ENCODE measurements at places on chromosomes 11 and 22. TPM values are rescaled to one million over a fixed set of nuclear protein-coding genes. Genes with fewer than 3 reads are reported as not detected.
A peak's percentile ranks its signal among the peaks of the same experiment; 100 is the strongest.

- peaks cover 47% of the 10 kb centered on the region for H3K4me1 ChIP-seq
- H3K27ac ChIP-seq = peak overlapping the region; percentile 92
- no peak for DNase-seq
Observed at GRCh38 chr11:110430267-110431050, 711 bp downstream of the FDX1 start.

GRCh38 chr11:93526641-93527583 lies 16.3 kb downstream of the SMCO4 start:
- H3K4me1 ChIP-seq = peaks cover 74% of the 10 kb centered on the region
- no peaks in the 10 kb centered on the region for H3K27me3 ChIP-seq
- DNase-seq = no peak
- no peak overlapping the region for H3K27ac ChIP-seq
- no peak overlapping the region for H3K4me3 ChIP-seq

DNA sequence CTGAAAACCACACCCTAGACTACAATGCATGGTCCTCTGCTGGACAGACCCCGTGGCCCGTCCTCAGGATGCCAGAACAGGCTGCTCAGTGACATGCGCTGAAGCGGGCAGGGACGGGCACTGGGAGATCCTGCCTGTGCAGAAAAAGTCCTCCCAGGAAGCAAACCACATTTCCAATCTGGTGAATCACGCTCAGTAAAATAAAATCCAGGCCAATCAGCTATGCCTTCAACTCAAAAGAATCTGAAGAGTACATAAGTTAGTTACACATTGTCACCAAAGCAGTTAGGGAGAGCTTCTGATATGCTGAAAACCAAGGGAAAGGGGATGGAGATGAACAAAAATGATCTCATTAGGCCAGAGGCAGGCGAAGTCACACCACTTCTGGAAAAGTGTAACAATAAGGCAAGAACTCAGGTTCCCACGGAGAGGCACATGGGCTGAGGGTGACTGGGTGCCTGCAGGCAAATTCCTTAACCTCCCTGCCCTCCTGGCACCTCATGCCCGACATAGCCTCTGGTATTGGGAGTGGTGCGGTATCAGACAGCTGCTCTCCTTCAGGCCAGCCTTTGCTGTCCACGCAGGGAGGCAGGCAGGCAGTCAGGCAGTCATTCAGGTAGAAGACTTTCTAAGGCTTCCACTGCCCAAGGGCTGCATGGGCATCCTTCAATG lies 66.4 kb downstream of the APOL5 start:
- peaks cover 14% of the 10 kb centered on the region for H3K4me1 ChIP-seq
- H3K4me3 ChIP-seq = no peak overlapping the region
- no peak for DNase-seq
- no peaks in the 10 kb centered on the region for H3K27me3 ChIP-seq

DNA sequence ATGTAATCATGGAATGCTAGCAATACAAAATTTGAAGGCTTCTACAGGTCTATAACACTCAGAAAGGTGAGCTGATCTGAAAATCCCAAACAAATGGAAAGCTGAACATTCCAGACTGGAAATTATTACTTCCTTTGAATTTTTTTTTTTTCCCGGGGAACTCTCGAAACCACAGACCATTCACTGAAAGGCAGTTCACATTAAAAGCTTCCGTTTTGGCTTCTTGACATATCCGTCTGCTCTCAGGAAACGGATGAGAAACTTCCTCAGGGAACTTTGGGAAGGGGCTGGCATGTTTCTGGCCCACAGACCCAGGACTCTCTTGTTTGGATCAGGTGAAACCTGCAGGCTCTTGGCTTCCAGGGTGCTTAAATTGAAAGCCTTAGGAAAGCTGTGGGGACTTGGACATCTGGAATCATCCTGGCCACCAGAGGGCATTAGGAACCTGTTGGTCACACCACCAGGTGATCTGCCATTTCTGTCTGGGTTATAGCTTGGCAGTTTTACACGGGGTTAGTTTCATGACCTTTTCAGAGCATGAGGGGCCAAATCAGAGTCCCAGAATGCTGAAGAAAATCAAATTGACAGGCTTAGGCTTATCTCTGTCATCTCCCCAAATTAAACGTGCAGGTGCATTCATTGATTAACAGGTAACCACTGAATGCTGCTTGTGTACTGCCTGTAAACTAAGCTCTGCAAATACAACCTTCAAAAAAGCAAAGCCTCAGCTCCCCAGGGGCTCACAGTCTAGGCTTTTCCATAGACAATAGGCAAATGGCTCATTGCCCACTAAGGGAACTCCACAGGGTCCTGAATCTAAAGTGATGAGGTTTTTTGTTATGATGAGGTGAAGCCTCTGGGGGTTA lies 22.7 kb upstream of the GRAMD1B start:
- DNase-seq = no peak
- no peak overlapping the region for H3K27ac ChIP-seq
- H3K36me3 ChIP-seq = no peaks in the 10 kb centered on the region
- H3K4me3 ChIP-seq = no peak overlapping the region
- H3K27me3 ChIP-seq = no peaks in the 10 kb centered on the region
- H3K4me1 ChIP-seq = no peaks in the 10 kb centered on the region

MAPK12 gene
- 11.9 TPM for total RNA-seq

CD3E gene
- 9.9 TPM for total RNA-seq

CECR2 gene
- total RNA-seq = 10.9 TPM

DNA sequence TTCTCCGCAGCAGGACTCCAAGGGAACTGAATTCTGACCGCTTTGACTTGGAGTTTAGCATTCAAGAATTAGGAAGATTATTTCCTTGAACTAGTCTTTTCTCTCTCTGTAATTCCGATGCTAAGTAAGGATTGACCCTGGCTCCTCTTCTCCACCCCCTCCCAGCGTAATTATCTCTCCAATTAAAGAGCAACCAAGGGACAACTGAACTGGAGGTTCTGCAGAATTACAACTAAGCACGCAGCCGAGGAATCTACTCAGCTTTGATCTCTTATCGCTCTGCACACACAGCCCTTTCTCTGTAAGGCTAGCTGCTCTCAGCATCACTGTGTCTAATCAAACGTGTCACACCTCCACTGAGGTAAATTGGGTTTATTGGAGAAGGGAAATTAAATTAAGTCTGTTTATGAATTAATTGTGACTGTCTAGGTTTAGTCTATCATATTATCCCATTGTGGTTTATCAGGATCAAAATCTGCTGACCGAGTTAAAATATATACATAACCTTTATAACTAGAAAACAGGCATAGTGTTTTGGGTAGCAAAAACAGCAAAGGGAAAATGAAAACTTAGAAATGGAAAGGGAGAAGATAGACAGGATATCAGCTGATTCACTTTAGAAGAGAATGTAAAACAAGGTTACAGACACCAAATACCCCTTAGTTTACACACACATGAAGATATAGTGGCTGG lies 241.3 kb upstream of the LARGE1 start:
- H3K4me3 ChIP-seq = no peak overlapping the region
- DNase-seq = no peak
- no peaks in the 10 kb centered on the region for H3K4me1 ChIP-seq
- H3K36me3 ChIP-seq = no peaks in the 10 kb centered on the region

- no peak for DNase-seq
- peaks cover 98% of the 10 kb centered on the region for H3K36me3 ChIP-seq
- H3K27ac ChIP-seq = no peak overlapping the region
- H3K27me3 ChIP-seq = no peaks in the 10 kb centered on the region
Observed at GRCh38 chr22:40826984-40827741, 8.0 kb upstream of the SLC25A17 start.

CYTH4 gene
- total RNA-seq = 45.4 TPM
